Stimulated activated CD4-positive, alpha-beta T cell treated with anti-CD3 and anti-CD28 coated beads, Interleukin-1b, Interleukin-23, amount 100 ng/mL, for 1 hour (primary cell): ENCODE measurements at places on chromosomes 4 and X.

- DNase-seq: no peak
These were observed 275.4 kb upstream of the PITX2 start for GRCh38 chr4:110898290-110898689.

GRCh38 chr4:85953651-85954018, 406.2 kb downstream of the MAPK10 start:
- no peak for DNase-seq

DNA sequence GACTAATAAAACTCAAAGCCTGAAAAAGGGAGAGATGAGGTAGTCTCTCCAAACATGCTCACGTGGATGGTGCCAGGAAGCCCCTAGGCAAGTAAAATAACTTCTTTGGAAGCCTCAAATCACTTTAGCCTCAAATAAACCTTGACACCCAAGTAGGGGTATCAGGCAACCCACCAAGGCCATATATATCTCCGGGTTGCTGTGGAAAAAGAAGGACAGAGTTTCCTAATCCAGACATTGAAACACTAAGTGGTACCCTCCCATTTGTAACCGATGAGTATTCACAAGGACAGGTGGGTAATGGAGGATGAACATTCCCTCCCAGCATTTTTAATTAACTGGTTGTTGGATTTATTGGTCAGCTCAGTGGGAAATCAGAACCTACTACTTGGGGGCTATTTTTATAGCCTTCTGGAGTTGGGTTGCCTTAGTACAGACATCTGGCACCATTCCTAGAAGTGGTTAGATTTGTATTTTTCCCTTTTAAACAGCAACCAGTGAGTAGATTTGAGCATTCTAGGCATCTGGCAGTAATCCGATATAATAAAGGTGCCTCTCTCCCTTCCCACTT, 87.7 kb downstream of the GPC3 start:
- no peak for DNase-seq

DNA sequence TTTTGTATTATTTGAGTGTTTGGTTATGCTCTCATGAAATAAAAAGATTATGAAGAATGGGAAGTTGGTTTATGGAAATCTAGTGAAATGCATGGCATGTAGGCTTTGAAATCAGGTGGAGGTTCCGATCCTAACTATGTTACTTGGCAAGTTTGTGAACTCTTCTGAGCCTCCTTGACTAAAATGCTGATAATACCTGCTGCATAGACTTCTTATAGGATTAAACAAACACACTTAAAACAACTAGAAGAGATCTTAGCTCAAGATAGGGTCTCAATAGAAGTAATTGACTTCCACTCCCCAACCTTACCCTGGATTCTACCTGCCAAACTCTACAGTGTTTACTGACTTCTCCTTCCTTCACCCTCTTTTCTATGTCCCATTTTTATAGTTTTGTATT, 22.2 kb upstream of the TLR2 start:
- DNase-seq: no peak

DNA sequence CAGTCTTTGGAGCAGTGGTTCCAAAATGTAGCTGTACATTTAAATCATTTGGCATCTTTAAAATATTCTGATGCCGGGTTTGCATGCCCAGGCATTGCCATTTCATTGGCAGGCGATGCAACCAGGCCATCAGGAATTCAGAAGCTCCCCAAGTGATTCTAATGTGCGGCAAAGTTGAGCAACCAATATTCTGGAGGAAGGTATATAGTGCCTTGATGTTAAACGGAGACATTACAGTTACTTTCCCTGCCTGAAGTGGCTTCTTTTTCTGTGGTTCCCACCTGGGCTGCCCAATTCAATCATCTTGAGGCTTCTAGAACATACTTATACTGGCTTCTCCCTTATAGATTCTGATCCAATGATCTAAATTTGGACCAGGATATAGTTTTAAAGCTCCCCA, 68.7 kb upstream of the PGM2 start:
- no peak for DNase-seq

- no peak for DNase-seq
These were observed 831.2 kb downstream of the CCSER1 start for GRCh38 chr4:90958256-90958895.

- DNase-seq: no peak
These were observed 234.0 kb upstream of the SLIT2 start for GRCh38 chr4:20017777-20018115.

- DNase-seq: no peak
These were observed 19.2 kb upstream of the XG start for GRCh38 chrX:2732649-2733048.

DNA sequence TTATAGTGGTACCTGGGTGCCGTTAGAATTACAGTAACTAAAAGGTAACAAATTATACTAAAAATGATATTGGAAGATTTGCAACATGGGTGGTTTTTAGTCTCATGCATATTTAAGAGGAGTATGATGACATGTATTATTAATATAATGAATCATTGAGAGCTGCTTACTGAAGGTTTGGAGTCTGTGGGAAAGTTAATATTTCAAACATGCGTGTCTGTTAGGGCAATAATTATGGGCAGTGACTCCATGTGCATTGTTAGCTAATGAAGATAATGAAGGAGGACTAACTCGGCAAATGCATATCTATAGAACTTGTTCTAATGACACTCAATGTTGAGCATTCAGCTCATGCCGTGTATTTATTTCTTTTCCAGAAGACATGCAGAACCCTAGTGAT, 47.1 kb downstream of the MTHFD2L start:
- DNase-seq: no peak

DNA sequence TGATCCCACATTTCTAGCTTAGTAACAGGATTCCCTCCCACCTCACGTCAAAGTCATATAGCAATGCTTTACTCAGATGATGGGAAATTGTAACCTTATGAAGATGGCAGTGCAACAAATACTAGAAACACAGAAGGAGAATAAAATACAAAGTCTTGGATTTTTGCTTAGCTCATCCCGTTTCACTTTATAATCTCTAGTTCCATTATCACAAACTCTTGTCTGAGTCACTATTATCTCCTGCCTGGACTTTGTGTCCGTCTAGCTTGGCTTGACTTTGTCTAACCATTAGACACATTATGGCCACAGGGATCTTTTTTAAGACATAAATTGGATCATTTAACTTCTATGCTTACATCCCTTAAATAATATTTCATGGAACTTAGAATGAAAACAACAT, 127.1 kb upstream of the GABRG1 start:
- no peak for DNase-seq

DNA sequence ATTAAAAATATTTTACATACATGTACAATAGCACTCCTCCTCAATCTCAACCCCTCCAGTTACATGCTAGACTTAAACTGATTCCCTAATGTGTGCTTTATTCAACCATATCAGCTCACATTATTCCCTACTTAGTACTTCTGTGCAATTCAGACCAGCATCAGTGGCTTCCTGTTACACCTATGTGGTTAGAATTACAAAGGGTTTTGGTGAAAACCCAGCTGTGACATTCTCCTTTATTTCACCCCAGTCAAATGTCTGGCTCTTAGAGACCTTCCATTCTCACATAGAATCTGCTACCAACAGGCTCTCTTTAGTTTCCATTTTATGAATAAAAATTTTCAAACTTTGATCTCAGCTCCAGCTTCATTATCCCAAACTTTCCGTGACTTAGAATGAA, 85.2 kb upstream of the SLC7A11 start:
- no peak for DNase-seq

DNA sequence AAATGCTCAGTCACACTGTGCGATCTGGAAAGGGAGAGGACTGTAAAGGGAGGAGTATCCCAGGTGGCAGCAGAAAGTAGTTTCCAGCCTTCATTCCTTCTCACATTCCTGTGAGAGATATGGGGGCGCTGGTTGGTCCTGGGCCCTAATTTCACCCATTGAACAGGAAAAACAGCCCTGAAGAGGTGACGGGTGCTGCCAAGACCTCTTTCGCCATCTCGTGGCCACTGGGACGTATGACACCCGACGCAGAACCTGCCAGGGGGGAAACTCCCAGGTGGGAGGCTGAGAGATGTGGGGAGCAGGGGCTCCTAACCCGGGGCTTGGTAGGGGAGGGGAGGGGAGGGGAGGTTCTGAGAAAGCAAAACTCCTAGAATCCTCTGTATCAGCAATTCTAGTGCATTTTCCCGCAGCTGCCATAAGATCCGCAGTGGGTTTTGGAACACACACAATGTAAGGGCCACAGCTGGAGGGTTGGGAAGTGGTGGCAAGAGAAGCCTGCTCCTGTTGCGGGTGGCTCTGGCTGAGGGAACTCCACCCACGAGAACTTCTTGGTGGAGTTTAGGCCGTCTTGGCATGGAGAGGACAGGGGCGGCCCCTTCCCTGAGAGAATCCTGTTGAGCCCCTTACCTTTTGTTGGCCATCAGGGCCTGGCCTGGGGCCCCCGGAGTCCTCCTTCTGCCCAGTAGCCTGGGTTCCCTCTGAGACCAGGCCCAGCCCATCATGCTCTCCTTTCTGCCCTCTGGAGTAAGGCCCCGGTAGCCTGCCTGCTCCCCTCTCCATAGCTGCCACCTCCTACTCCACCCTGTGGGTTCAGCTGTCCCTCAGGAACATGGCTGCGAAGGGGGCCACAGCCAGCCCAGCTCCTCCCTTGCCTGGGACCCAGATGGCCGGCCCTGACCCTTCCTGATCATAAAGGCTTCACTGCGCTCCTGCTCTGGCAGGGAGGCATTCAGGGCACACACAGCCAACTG, 134.1 kb downstream of the OR13H1 start:
- DNase-seq: peak; percentile 4
